ENCODE measurements at places on chromosomes 2 and 18.

DNA sequence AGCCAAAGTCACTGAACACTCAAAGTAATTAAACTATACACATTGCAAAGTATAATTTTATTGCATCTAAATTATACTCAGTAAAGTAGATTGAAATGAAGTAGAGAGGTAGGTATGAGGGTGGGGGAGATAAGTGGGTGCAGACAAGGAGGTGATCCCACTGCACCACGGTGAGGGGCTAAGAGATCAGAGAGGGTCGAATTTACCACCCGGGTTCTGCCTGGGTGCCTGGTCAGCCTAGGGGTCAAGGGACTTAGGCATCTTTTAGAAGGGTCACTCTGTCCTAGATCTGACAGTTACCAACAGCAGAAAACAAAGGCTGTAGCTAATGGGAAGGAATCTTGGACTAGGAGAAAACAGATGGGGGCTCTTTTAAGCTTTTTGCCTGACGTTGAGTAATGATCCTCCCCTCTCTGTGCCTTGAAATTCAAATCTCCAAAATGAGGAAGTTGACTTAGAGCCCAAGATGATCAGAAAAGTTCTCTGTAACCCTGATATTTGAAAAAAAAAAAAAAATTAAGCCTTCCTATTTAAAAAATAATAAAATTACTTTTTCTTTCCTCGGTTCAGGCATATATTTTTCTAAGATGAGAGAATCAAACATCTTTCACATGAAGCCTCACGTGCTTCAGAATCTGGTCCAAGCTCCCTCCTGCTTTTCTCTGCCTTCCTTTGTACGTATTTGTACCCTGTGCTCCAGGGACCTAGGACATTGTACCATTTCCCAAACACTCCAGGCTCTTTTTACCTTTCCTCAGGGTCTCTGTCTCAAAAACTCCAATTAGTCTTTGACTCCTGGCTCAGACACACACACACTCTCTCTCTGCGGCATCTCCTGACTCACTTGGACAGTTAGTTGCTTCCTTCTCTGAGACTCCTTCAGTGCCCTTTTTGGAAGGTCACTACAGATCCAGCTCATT is 353.9 kb downstream of the CYRIA start:
- DNase-seq = no peak

DNA sequence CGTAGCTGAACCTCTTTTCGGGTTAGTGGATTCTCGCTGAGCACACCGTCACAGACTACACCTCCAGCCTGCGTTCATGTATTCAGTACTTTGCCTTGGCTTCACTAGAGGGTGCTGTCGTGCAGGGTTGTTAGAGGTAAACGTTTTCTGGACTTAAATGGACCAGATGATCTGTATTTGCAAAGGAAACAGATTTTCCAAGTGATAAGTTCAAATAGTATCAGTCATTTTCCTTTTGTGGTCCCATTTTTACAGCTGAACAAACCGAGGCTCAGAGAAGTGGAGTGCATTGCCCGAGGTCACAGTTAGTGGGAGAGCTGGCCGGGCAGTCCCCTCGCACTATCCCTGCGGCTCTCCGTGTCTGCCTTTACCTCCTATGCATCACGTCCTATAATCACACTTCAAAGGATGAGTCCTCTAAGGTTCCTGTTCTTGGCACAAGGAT is 125.9 kb downstream of the MAP4K4 start:
- peak; percentile 50 for DNase-seq

- DNase-seq = no peak
Observed at GRCh38 chr2:108605947-108606346, 71.7 kb downstream of the LIMS1 start.

DNA sequence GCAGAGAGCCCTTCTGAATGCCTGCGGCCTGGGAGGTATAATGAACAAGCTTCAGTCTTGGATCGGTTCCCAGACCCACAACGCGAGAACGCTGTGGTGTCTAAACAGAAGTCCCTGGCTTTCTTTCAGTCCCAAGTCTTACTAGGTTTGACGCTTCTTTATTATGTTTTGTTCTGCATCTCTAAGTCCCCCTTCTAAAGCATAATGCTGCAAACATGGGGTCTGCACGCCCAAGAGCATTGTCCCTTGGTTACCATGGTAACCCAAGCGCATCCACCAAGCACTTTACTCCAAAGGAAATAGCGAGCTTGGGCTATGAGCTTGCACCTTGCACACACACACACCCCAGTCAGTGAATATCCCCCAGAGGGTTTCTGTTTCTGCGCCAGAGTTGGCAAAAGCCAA is 193.7 kb downstream of the INO80D start:
- peak; percentile 12 for DNase-seq

DNA sequence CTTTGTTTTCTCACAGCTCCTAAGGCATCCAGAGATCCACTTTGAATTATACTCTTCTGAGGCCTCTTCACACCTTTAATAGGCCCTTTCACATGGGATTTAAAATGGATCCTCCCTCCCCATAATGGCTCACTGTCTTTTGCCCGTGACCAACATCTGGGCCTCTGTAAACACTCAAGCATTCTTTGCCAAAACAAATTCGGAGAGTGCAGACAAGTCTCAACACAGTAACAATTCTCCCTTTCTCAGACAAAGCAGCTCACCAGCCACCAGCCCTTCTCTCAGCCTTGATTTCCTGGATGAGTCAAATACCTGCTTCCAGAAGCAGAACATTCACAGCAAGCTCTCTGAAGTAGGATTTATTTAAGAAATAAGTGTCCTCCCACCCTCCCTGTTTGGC is 14.0 kb upstream of the IMP4 start:
- no peak for DNase-seq

- no peak for DNase-seq
Observed at GRCh38 chr2:160287476-160287875, 87.4 kb upstream of the ITGB6 start.

- no peak for DNase-seq
Observed at GRCh38 chr2:10559101-10559500, 111.0 kb upstream of the ODC1 start.

All from fibroblast of skin of left biceps (primary cell).